ENCODE measurements at places on chromosomes 16 and 17.
A peak's percentile ranks its signal among the peaks of the same experiment; 100 is the strongest.

GRCh38 chr17:45104907-45105624 is 27.2 kb downstream of the PLCD3 start:
- no peak for DNase-seq

GRCh38 chr17:16428098-16428882 is 12.9 kb downstream of the TRPV2 start:
- peak; percentile 42 for DNase-seq

GRCh38 chr17:19264681-19265080 is 27.5 kb downstream of the EPN2 start:
- DNase-seq, result no peak

- DNase-seq, result no peak
These were observed 37.9 kb downstream of the ELAC2 start for GRCh38 chr17:12979826-12980500.

DNA sequence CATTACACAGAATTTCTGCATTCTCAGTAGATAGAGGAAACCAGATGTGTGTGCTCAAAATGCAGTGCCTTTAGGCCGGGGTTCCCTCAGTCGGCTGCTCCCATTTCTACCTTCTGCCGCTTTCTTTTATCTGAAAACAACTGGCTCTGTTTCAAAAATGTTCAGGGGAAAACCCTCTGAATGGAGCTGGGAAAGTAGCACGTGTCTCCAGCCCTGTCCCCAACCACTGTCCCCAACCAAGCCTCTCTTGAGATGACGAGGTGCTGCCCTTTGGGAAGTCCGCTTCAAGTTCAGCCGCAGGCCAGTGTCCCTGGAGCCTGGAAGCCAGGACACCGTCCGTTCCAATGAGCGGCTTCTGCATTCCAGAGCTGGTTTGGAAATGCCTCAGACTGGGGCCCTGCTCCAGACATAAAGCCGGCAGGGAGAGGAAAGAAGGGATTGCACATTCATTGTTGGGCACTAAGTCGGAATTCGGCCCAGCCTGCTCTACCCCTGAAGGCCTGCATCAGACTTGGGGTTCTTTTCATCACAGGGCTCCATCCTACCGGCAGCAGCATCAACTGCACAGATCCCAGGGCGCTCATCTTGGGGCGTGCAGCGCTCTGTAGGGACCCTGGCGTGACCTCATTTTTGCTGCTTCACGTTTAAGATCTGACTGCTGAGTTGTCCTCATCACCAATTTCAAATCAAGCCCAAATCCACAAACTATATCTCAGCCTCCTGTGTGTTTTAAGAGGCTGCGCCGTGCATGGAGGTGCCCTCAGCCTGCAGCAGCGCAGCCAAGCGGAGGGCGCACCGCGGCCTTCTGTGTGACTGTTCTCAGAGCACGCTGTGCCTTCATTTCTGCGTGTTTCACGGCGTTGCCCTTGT is 111.3 kb downstream of the BANP start:
- no peak for DNase-seq

- no peak for DNase-seq
These were observed 4.1 kb upstream of the SALL1 start for GRCh38 chr16:51155199-51155607.

DNA sequence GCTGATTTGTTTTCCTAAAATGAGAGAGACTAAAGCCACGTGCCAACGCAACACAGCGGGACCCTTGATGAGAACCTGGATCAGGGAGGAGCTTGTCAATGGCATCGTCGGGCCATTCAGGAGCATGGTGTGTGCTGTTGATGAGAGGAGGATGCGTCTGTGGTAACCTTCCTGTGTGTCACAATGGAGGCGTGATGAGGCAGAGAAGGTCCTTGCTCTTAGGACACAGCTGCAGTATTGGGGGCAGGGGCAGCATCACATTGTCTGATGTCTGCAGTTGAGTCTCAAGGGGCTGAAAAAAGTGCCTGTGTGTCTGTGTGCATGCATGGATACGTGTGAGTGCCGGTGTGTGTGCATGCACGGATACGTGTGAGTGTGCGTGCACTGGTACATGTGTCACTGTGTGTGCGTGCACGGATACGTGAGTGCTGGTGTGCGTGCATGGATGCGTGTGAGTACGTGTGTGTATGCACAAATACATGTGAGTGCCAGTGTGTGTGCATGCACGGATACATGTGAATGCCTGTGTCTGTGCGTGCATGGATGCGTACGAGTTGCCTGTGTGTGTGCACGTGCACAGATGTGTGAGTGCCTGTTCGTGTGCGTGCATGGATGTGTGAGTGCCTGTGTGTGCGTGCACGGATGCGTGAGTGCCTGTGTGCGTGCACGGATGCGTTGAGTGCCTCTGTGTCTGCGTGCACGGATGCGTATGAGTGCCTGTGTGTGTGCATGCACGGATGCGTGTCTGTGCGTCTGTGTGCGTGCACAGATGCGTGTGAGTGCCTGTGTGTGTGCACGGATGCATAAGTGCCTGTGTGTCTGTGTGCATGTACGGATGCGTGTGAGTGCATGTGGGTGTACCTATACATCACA is 39.3 kb downstream of the BAIAP2 start:
- DNase-seq, result no peak

DNA sequence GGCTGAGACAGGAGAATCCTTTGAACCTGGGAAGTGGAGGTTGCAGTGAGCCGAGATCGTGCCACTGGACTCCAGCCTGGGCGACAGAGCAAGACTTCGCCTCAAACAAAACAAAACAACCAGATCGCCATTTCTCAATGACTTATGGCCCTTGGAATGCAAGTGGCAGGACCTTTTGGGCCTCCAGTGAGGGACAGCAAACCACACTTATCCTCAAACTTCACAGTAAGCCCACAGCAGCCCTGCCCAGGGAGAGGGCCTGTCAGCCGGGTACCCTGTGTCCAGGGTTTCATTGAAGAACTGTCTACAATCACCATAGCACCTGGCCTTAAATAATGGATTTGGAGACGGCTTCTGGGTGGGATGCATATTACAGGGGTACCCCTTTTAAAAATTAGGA is 11.7 kb downstream of the TRAF4 start:
- no peak for DNase-seq

- DNase-seq, result no peak
These were observed 47.3 kb downstream of the PRKCA start for GRCh38 chr17:66349521-66350254.

All from activated CD4-positive, alpha-beta T cell treated with anti-CD3 and anti-CD28 coated beads for 4 hours (primary cell).